Right hindlimb (tissue), 1 donor: ENCODE measurements at places on chromosomes 3 and 15.

DNA sequence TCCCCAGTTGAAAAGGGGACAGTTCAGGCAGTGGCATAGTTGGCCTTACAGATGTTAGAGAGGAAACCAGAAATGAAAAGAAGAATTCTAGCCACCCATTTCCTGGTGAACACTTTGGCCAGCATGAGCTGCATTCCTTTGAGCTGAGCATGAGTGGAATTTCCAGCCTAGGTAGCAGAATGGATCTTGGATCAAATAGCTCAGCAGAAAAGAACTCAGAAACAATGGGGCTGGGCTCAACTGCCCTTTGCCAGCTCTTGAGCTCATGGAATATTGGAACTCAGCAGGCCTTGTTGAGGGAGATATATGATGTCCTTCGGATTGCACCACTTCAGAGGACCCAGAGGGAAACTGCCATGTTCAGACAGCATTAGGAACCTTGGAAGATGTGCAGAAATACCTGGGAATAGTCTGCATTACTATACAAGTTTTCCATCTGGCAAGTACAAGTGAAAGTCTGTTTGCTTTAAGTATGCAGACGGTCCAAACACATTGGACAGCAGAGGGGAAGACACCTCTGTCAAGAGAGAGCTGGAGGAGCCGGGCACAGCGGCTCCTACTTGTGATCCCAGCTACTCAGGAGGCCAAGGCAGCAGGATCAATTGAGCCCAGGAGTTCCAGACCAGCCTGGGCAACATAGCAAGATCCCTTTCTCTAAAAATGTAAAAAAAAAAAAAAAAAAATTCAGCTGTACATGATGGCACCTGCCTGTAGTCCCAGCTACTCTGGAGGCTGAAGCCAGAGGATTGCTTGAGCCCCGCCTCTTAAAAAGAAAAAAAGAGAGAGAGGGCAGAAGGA is 3.1 kb upstream of the CDV3 start:
- peak; percentile 77 for DNase-seq

DNA sequence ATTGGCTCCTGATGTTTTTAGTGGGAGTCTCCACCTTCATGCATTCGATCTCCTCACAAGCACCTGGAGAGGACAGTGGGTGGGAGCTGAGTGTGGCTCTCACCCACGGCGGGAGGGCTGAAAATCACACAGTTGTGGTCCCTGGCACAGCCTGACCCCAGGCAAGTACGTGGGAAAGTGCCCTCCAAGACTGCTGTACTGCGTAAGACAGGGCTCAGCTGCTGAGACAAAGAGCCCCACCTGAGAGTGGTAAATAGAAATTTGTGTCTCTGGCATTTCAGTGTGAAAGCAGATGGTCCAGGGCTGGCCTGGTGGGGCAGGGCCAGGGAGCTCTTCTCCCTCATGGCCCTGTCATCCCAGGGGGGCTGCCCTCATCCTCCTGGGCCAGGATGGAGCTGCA is 77.4 kb upstream of the IQSEC1 start:
- peak; percentile 4 for DNase-seq

DNA sequence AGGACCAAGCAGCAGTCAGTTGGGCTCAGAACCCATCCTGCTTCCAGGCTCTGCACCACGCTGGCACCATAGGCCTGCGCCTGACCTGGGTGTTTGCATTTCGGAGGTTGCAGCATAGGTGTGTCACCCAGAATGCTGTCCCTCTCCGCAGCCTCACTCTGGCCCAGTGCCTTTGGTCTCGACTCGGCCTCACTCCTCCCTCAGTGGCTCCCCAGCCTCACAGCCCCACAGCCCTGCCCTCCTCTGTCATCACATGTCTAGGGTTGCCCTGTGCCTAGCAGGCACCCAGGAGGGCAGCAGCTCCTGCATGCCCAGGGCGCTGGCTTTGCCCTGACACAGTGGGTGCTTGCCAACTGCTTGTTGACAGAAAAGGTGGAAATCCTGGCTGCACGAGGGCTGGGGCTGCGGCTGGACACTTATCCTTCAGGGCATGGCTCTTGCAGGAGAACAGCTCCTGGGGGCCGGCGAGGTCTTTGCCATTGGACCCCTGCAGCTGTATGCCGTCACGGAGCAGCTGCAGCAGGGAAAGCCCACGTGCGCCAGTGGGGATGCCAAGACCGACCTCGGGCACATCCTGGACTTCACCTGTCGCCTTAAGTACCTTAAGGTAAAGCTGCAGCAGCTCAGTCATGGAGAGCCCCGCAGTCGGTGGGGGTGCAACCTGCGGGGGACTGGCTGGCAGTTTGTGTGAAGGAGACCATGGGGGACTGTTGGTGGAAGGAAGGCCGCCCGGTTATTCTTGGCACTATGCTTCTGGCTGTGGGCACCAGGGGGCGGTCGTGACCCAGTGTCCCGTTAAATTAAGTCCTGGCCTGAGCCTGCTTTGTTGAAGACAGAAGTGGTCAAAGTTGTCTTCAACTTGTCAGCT is 16.2 kb downstream of the NISCH start:
- peak; percentile 57 for DNase-seq

DNA sequence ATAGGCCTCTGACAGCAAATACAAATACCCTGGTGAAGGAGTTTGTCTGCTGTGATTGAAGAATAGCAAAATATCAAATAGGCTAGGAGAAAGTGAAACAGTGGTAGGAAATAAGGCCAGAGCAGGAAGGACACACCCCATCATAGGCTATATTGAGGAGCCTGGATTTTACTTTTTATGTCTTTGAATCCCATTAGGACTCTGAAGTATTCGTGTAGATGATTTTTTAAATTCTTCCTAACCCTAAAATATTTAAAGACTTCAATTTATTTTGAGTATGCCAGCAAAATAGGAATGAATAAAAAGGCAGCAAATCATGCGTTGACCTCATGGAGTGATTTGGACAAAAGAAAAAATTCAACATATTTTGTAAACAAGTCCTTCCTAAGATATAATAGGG is 562.8 kb downstream of the NAALADL2 start:
- DNase-seq, result no peak
